GM12891 (cell line): ENCODE measurements at places on chromosomes 11 and 22.

DNA sequence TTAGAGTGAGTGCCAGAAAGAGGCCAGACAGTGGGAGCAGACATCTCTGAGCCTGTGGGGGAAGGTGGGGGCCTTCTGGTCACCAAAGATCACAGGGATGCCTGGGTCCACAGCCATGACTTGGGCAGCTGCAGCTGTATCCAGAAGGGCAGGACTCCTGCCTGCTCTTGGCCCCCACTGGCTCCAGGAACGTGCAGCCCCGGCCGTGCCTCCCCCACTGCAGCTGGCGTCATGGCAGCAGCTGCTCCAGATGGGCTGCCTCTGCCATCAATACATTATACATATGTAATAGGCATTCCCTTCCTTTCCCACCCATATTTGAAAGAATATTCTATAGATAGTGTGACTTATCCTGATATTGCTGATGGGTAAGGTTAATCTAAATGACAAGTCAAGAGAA, 195.5 kb upstream of the SNX19 start:
- no peak for DNase-seq

GRCh38 chr11:12189543-12190235, 79.3 kb downstream of the MICAL2 start:
- no peak for DNase-seq

DNA sequence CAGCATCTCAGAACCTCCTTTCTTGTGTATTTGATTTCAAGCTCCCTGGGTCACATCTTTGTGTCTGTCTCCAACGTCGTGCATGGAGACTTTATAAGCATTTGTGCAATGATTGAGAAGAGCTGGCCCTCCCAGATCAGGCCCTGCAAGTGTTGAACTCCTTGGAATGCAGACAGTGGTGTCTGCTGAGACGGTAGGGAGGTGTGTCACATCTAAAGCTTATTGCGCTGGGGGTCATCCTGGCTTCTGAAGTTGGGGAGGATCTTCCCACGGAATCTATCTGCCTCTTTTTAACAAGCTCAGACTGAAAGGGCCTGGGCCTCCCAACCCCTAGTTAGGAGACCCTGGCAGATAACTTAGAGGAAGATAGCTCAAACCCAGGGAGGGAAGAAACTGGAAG, 6.7 kb downstream of the APLNR start:
- no peak for DNase-seq

GRCh38 chr22:26561756-26562417, 28.0 kb downstream of the TPST2 start:
- no peak for DNase-seq

DNA sequence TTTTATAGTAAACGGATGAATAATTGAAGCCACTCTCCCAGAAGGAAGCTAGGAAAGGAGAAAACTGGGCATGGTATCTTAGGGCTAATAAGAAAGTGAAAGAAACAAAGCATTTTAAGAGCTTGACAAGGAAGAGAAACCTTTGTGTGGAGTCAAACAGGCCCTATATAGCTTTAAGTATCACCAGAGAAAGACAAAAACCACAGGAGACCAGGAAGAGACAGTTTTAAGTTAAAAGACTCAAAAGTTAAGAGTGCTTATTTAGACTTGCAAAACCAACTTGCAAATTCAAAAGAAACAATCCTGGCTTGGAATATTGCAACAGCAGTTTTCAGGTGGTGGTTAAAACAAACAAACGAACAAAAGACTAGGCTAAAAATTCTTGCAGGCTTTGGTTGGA, 3.4 kb downstream of the PAK1 start:
- DNase-seq, result no peak
